Suprapubic skin (tissue), 4 donors: ENCODE measurements at places on chromosomes 4 and X.

GRCh38 chr4:40648742-40649281, 19.1 kb upstream of the RBM47 start:
- no peak for DNase-seq

- no peak for DNase-seq
Observed at GRCh38 chr4:98838977-98839618, 89.8 kb downstream of the EIF4E start.

- DNase-seq, result no peak
Observed at GRCh38 chr4:47531241-47531953, 46.3 kb downstream of the ATP10D start.

GRCh38 chrX:23952391-23952790, 44.6 kb downstream of the CXorf58 start:
- DNase-seq, result no peak

DNA sequence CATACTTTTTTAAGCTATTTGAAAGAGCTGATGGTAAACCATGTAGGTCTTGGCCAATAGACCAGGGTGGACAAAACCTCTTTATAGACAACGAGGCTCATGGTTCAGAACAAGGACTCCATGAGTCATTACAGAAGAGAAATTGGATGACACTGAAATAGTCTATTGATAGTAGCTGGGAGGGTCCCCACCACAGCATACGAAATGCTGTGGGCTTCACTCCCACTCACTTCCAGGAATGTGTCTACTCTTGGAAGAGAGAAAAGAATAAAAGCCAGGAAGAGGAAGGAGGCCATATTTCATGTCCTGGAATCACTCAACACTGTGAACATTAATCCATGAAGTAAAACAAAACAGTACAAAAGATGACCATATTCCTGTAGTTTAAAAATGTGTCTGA, 82.3 kb upstream of the MXRA5 start:
- no peak for DNase-seq

DNA sequence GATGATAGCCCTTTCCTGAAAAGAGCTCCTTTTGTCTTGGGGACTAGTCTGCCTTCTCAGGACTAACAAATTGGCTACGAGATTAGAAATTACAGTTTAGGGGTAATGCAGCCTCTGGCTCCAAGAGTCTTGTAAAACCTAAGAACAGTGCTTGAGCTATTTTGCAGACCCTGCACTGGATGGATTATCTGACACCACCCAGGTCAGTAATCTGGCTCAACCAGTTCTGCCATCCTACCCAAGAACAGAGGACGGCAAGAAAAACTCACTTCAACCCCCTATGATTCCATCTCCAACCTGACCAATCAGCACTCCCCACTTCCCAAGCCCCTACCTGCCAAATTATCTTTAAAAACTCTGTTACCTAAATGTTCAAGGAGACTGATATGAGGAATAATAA, 225.1 kb downstream of the FAM47A start:
- DNase-seq, result no peak

- DNase-seq, result no peak
Observed at GRCh38 chrX:24696294-24696693, 2.6 kb downstream of the POLA1 start.

DNA sequence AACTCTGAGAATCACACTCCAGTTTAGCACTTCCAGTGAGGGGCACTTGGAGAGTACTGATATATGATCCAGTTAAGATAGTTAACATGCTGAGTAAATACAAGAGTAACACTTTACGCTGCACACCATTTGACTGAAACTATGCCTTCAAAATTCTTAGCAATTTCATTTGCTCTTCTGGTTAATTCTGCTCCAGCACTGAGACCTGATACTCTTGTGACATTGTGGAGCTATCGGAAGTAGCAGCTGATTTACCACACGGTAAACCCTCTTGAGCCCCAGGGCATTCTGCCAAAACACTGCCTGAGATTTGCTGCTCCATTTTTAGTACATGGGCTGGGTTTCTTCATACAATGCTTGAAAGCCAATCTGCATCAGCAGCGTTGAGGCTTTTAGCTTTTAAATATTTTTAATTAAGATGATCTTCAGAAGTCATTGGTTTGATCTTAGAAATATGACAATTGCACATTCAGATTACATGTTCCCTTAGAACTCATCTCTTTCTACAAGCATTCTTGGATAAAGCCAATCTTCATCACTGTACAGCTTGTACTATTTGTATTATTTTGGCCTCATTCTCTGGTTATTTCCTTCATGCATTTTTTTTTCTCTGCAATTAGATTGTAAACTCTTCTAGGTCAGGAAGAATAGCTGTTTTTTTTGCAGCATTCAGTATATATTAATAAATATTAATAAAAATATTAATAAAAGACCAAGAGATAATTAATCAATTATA, 67.8 kb upstream of the ETNPPL start:
- DNase-seq, result no peak

DNA sequence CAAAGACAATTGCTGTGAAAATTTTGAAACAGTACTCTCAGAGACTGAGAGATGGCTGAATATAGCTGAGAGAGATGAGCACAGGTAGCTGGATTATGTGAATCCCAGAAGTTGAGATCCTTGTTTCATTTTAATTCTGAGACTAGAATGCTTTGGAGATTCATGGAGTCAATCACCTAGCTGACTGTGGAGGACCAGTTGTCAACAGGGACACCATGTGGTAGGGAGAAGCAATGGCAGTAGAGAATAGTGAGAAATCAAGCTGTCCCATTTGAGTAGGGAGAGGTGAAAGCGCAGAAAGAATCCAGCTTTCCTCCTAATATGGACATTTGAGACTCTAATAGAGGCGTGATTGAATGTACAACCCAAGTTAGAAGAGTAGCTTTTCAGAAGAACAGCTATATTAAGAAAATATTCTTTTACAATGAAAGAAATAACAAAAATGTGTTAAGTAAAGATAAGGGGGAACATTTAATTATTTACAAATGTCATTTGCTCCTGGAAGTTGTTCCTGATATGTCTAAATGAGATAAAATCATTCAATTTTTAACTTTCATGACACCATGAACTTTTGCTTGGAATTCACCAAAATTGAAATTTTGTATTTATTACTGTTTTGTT, 30.3 kb upstream of the GLRB start:
- DNase-seq, result no peak

- no peak for DNase-seq
Observed at GRCh38 chr4:2963966-2964471, 648 bp downstream of the GRK4 start.

DNA sequence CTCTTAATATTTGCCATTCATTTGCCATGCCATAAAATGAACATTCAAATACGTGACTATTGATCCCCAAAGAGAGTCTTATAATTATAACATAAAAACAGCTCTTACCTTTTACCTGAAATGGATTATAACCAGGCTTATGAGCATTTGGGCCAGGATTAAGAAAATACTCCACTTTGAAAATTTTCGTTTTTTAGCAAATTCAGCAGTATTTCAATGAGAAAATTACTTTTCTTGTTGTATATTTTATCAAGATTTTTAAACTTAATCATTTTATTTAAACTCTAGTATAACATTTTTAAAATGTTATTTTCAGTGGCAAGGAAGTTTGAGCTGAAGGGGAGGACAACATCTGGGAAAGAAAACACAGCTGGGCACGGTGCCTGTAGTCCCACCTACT, 59.0 kb upstream of the RAPGEF2 start:
- no peak for DNase-seq

- no peak for DNase-seq
Observed at GRCh38 chrX:138756234-138756633, 44.7 kb upstream of the FGF13 start.

DNA sequence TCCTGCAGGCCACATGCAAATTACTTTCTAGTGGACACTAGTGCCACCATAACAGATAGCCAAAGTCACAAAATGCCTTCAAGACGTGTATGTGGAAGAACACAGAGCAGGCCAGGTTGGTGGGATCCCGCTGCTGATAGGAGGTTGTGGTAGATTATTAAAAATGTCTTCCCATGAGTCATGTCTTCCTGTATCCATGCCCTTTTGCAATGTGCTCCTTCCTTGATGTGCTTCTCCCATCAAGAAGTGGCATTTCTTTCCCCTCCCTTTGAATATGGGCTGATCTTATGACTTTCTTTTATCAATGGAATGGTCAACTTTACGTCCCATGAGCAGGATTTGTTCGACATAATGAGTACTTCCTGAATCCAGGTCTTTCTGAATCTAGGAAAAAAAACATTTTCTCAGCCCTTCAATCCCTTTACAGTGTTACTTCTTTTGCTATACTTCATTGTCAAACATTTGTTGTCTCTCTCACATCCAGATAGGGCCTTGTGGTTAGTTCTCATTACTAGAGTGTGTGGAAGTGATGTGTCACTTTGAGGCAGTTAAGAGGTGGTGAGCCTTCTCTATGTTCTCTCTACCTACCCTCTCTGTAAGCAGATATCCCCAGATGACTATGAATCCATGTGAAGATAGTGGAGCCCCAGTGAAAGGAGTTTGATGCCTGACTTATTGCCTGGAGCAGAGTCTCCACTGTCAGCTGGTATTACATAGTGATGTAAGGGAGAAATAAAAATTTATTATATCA, 519.2 kb upstream of the DIPK2B start:
- no peak for DNase-seq

GRCh38 chr4:116015549-116015948, 902.1 kb upstream of the NDST4 start:
- no peak for DNase-seq

DNA sequence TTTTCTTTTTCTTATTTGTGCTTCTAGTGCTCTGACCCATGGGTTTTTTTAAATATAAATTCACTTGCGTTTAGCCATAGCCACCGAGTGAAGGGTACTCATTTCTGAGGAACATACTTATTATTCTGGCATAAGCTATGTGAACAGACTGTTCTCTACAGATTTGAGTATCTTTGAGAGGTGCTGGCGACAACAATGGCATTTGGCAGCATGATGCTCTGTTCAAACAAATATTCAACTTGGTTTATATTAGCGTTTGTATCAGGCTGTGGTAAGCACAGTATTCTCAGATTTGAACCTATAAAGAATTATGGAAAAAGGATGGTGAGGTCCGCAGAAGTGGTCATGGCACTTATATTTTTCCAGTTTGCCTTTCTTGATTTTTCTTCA, 108.7 kb upstream of the LIMCH1 start:
- no peak for DNase-seq

- no peak for DNase-seq
Observed at GRCh38 chr4:88333741-88334405, 44.8 kb upstream of the HERC6 start.

- DNase-seq, result no peak
Observed at GRCh38 chr4:182103614-182104319, 139.4 kb upstream of the TENM3 start.

- DNase-seq, result no peak
Observed at GRCh38 chr4:181807771-181808170, 435.4 kb upstream of the TENM3 start.
